ENCODE measurements at places on chromosomes 2 and 18.

- DNase-seq = no peak
Observed at GRCh38 chr2:71700658-71701397, 247.5 kb downstream of the DYSF start.

DNA sequence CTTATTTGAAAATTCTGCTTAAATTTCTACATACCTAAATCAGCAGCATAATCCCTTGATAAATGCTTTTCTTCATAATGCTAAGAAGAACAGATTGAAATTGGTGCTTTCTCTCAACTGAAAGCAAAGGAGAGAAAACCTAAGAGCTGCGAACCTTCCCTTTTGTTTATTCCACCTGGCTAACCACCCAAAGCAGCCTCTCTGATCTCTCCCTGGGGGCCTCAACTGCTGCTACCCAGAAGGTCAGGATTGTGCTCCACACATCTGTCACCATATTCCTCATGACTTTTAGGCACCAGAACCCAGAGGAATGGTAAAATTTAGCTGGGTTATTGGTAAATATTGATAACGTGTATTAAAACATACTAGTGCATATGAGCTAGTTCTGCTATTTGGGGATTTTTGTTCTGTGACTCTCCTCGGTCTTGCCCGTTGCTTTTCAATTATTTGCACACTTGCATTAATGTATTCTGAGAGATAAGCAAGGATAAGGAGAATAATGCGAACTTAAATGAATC, 334.1 kb downstream of the RIT2 start:
- DNase-seq = no peak

DNA sequence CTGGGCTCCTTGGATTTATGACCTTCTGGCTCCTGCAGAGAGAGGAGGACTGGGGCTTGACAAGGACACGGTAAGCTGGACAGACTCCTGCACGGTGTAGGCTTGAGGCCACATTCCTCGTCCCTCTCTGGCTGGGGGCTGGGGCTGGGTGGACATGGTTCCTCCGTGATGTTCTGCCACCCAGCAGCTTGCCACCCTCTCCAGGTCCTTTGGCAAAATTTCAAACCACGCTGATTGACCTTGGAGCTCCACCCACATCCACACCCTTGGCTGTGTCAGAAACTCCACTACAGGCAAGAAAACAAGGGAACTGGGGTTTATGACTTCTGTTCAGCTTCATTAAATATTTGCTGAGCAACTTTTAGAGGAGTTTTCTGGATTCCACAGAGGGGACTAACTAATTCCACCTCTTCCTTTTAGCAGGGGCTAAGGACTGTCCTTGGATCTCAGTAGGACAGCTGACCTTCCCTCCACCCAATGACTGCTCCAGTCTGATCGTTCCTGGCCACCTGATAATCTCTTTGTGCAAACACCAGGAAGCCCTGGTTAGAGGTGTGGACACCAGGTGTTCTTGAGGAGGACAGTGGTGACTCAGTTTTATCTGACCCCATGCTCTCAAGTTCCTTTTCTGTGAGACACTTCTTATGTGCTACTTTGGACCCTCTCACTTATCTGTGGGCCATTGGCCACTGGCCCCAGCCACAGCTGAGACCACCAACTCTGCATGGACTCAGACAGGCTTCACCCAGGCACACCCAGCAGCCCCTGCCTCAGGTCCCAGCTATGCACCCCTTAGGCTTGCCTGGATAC, 29.3 kb downstream of the GPR55 start:
- DNase-seq = no peak

GRCh38 chr18:67582488-67582887, 66.0 kb upstream of the DSEL start:
- DNase-seq = no peak

DNA sequence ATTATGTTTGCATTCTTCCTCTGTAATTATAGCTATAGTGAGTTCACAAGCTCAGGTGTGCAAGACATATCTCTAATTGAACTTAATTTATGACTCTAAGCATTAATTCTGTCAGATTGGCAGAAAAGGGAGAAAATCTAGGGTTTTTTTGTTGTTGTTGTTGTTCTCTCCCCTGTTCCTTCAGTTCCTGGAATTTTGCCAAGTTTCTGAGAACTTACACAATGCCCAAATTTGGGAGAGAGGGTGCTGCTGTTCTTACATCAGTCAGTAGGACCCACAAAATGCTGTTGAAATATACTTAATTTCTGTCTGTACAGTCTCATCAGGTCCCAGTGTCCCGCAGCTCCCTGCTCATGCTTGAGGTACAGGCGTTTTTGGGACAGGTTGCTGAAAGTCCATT, 221.8 kb upstream of the RBMS1 start:
- no peak for DNase-seq

Data from stimulated activated CD4-positive, alpha-beta T cell treated with anti-CD3 and anti-CD28 coated beads, Interleukin-4, amount 100 ng/mL, for 24 hours (primary cell).